ENCODE measurements at places on chromosomes 13 and 19.

DNA sequence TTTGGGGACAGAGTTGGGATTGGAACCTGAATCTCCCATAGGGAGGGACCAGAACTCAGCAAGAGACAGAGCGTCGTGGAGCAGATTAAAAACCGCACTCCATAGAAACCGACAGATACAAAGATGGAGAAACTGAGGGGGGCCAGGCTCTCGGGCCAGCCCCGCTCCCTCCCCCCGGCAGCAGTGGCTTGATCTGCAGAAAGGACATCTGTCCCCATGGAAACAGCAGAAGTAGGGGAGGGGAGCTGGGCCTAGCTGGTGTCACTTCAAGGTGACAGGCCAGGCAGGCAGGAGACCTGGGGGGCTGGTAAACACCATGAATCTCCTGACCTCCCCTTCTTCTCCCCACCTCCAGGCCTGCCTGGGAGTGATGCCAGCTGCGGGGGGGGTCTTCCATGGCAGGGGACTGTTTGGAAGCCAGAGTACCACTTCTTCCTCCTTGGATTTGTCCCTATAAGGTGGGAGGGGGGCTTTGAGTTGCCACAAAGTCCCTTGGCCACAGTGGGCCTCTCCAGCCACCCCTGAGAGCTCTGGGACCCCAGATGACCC is 10.9 kb downstream of the TMIGD2 start:
- DNase-seq = no peak

DNA sequence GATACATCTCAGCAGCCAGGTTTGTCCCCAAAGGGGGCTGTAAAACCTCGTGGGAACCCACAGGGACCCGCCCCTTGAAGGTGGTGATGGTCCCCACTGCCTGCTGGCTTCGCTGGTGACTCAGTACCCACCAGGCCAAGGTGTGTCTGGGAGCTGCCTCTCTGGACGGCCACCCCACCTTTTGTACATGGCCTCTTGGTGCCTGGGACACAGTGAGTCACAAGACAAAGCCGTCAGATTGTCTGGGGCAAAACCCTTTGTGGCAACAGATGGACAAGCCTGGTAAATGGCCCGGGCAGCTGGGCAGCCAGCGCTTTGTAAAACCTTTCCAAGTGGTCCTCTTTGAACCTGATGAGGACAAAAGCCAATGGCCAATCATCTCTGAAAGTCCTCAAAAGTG is 27.9 kb upstream of the KLF2 start:
- no peak for DNase-seq

GRCh38 chr13:100789481-100789880 is 114.9 kb upstream of the TMTC4 start:
- DNase-seq = no peak

GRCh38 chr13:47005756-47006414 is 109.0 kb upstream of the HTR2A start:
- peak; percentile 22 for DNase-seq

Data from IMR-90 (cell line).